Bone marrow (tissue), 2 donors: ENCODE measurements at places on chromosomes 5 and 9.

GRCh38 chr5:61609840-61610677, 278.0 kb downstream of the ZSWIM6 start:
- DNase-seq = no peak

GRCh38 chr9:33129251-33129885, 37.8 kb downstream of the B4GALT1 start:
- DNase-seq = no peak

DNA sequence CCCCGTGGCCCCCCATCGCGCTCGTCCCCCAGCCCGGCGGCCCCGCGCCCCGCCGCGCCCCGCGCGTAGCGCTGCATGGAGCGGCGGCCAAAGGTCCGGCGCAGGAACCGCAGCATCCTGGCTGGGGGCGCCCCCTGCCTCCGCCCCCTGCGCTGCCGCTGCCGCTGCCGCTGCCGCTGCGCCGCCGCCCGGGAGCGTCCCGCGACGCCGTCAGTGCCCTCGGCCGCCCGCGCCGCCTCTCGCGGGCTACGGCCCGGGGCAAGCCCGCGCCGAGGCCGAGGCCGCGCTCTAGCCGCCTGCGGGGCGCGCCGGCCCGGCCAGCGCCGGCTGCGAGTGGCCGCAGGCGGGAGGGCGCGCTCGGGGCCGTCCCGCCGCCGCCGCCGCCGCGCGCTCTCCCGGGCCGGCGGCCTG, 523 bp downstream of the EPB41L4B start:
- no peak for DNase-seq

GRCh38 chr5:169581580-169582227, 1.9 kb upstream of the SPDL1 start:
- peak; percentile 2 for DNase-seq

GRCh38 chr5:29811914-29812679, 1381.4 kb upstream of the CDH6 start:
- no peak for DNase-seq

- no peak for DNase-seq
These were observed 29.2 kb upstream of the DNAH5 start for GRCh38 chr5:13973724-13974123.

DNA sequence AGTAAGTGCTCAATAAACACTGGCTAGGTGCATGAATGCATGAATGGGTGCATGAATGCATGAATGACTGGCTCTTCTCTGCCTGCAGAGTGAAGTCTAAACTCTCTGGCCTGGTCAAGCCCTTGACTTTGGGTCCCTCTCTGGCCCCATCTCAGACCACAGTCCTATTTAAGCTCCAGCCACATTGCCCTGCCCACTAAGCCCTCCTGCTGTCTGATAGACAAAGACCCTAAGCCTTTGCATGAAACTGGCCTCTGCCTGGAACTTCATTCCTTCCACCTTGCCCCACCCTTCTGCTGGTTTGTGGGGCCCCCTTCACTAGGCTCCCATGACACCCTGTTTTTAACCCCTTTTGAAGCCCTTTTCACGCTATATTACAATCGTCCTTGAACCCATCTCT, 202.4 kb downstream of the TTLL11 start:
- no peak for DNase-seq

- DNase-seq = no peak
These were observed 244.7 kb downstream of the BNC2 start for GRCh38 chr9:16625811-16626210.

- DNase-seq = no peak
These were observed 29.6 kb upstream of the SLC9A3 start for GRCh38 chr5:553874-554273.

- peak; percentile 81 for DNase-seq
These were observed 948 bp upstream of the FAM53C start for GRCh38 chr5:138336952-138337684.
